Mammary epithelial cell (primary cell): ENCODE measurements at places on chromosomes 6 and 20. TPM values are rescaled to one million over a fixed set of nuclear protein-coding genes. Genes with fewer than 3 reads are reported as not detected.
A peak's percentile ranks its signal among the peaks of the same experiment; 100 is the strongest.

DNA sequence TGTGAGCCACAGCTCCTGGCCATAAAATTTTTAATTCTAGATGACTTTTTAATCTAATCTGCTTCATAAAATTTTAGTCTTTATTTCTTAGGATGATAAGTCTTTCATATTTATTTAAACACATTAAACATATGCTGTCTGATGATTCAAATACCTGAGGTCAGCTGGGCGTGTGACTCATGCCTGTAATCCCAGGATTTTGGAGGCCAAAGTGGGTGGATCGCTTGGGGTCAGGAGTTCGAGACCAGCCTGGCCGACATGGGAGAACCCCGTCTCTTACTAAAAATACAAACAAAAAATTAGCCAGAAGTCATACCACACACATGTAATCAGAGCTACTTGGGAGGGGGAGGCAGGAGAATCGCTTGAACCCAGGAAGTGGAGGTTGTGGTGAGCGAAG, 53.1 kb downstream of the RBM24 start:
- DNase-seq: peak; percentile 51

DNA sequence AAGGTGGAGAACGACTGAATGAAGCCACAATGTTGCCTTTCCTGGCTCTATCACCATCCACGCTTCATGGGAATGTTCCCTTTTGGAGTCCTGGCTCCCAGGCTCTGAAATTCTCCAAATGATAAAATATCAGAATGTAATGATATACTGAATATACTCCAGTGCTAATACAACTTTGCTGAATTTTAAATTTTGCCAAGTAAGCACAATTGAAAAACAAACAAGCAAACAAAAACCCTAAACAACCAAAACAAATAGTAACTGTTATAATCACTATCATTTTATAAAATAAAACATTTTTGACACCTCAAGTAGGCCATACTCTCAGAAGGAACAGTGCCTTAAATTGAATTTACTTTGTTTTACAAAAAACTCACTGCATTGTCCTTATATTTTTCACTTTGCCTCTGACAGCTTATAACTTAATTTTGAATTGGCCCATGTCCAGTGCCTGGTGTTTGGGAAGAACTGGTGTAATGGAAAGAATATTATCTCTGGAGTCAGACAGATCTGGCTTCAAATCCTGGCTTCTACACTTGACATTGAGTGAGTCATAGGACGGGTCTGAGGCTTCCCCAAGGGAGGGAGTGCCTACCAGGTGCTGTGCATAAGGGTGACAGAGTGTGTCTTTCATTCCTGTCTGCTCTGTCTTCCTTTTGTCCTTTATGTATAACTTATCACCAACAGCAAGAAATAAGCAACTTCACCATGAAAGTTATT, 698.3 kb downstream of the EPM2A start:
- peak; percentile 14 for DNase-seq

DNA sequence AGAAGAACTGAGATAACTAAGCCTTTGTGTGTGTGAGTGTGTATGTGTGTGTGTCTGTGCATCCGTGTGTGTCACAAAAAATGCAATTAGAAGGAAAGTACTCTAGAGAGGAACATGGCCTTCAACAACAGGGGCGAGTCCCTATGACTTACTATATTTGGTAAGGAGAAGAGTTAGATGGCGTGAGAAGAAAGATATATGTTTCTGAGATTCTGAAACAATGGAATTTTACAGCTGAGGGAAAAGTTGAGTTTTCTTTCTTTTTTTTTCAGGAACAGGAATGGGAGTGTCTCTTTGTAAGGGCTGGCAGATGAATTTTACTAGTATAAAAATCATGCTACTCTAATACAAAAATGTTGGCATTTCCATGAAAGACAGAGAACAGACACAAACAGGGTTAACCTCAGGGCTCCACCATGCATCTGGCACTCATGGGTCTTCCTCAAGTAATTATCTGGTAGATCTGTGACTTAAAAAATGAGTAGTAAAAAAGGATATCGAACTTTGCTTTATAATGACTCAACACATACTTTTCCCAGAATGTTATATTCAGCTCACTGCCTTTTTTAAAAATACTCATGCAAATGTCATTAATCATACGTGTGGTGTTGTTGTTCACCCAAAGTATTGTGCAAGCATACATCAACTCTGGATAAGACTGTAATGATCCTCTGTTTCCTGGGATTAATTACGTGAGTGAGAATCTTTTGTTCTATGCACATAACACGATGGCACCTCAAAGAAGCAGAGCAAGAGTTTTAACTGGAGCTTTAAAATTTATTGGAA, 12.8 kb upstream of the SASH1 start:
- DNase-seq: peak; percentile 73

DNA sequence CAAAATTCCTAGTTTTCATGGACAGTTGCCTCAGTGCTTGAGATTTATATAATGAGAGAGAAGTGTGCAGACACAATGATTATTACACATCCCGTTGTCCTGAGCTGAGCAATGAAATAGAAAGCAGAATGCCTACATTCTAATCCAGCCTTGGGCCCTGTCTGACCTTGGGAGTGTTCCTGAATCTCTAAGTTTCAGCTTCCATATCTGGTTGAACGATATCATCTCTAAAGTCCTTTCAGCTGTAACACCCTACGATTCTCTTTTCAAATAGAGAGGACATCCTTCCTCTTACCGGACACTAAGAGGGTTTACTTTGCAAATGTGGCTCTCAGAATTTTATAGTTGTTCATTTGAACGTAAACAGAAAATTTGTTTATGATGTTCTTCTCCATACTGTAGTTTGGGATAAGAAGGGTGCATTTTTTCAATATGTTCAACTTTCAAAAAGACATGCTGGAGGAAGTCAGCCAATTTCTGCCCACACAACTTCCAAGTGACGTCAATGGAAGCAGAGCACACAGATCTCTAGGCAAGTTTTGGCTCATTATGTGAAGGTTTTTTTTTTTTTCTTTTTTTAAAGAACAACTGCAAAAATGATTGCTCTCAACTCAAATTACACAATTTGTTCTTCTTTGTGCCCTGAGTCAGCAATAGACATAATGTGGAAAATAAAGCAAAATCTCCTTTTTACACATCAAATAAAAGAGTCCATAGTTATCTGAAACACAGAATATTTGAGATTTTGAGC, 50.4 kb downstream of the PDE7B start:
- peak; percentile 30 for DNase-seq

DNA sequence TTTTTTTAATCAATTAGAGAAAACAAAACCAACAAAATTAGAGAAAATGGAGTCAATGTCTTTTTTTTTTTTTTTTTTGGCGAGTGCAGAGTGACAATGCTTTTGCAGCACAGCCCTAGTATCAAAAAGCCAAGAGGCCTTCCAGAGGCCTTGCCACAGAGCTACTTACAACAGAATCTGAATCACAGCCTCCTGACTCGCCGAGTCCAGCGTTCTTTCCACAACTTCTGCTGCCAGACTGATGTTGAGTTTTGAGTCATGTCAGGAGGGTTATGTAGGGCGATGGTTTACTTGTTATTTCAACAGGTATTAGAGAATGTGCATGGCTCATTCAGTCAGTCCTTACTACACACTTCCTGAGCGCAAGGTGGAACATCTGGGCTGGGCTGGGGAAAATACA, 88.6 kb downstream of the FNDC1 start:
- DNase-seq: peak; percentile 55

DNA sequence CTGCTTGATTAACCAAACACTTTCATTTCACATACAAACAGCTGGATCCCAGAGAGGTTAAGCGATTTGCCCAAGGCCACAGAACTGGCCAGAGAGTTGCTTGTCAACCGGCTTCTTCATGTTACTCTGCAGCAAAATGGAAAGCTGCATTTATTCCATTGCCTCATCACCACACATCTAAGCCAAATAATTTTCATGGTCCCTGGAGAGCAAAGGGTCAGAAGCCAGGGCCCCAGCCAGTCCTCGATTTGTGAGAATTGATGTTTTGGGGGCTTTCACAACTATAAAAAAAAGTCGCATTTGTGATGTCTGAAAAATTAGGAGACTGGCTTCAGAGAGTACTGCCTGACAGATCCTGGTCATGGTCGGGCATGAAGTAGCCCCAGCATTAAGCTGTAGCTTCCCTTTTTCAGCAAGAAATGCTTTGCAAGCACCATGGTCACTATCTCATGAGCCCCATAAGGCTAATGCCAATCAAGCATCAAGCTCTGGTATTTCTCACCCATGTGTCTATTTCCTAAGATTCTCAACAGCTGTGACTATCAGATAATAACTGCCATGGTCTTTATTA, 95.8 kb downstream of the BANF2 start:
- no peak for DNase-seq

GRCh38 chr20:32495949-32496348, 89.2 kb downstream of the NOL4L start:
- DNase-seq: no peak

DNA sequence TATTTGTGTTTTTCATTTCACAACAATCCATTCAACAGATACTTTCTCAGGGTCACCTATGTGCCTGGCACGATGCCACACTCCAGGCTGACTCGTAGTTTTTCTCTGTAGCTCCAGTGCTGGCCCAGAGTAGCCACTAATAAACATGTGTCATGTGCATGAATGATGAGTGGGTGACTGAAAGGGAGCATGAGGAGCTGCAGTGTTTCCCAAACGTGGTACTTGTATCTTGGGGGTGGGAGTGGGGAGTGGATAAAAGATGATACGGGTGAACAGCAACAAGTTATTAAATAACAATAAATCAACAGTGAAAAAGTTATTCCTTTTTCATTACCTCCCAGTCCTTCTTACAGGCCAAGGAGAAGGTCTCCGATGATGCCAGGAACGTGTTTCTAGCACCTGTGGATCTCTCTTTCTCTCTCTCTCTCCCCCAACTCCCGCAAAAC, 17.1 kb downstream of the SRXN1 start:
- peak; percentile 34 for DNase-seq

DNA sequence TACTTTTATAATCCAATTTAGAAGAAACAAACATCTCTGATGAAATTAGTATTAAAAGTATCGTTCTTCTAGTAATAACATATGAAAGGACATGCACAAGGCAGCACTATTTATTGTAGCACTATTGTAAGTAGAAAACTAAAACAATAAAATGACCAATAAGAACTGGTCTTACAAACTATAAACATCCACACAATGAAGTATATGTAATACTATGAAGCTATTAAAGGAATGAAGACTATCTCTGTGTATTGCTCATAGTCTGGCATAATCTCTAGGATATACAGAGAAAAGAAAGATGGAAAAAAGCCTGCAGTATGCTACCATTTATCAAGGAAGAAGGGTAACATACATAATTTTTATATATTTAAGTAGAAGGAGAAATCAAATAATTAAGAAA, 16.7 kb downstream of the LCA5 start:
- DNase-seq: no peak

DNA sequence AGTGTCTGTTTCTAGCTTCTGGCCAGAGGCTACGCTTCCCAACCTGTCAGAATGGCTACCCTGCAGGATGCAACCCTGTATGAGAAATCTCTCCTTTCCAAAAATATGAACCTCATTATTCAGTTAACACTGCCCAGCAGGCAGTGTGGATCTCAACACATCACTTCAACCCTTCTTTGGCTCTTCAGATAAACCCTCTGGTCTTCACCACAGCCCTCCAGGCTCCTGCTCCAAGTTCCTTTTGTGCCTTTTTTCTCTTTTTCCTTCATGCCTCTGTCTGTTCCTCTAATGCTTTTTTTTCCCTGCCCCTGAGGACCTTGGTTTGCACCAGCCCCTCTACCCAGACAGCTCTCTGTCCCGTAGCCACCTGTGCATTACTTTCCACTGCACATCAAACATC, 207.4 kb downstream of the MYLK4 start:
- DNase-seq: no peak

- DNase-seq: peak; percentile 99
Observed at GRCh38 chr20:37295595-37295994, 6.1 kb downstream of the MANBAL start.

- no peak for DNase-seq
Observed at GRCh38 chr6:158018851-158019361, 37.2 kb downstream of the SYNJ2 start.

- no peak for DNase-seq
Observed at GRCh38 chr6:3079682-3080081, 11.4 kb downstream of the RIPK1 start.

GRCh38 chr20:44111712-44112335, 75.2 kb downstream of the JPH2 start:
- DNase-seq: peak; percentile 34

GRCh38 chr20:8152847-8153246, 20.8 kb downstream of the PLCB1 start:
- DNase-seq: no peak

DNA sequence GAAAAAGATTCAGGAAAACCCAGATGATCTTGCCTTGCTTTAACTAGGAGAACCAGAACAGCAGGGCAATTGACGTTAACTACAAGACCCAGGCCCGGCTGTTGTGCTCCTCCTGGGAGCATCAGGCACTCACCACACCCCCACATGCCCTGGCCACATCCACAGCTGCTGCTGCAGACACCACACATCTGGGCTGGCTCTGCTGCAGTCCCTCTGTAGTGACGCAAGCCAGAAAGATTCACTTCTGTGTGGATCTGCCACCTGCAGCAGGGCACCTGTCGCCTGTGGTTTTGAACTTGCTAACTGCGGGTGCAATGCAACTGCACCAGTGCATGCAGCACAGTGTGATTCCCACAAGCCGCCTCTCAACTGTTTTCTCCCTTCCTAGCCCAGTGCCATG, 228.8 kb downstream of the SYNDIG1 start:
- no peak for DNase-seq

GRCh38 chr20:6956574-6956973, 189.1 kb downstream of the BMP2 start:
- DNase-seq: peak; percentile 81

- DNase-seq: no peak
Observed at GRCh38 chr20:9583151-9583550, 68.8 kb downstream of the LAMP5 start.

DNA sequence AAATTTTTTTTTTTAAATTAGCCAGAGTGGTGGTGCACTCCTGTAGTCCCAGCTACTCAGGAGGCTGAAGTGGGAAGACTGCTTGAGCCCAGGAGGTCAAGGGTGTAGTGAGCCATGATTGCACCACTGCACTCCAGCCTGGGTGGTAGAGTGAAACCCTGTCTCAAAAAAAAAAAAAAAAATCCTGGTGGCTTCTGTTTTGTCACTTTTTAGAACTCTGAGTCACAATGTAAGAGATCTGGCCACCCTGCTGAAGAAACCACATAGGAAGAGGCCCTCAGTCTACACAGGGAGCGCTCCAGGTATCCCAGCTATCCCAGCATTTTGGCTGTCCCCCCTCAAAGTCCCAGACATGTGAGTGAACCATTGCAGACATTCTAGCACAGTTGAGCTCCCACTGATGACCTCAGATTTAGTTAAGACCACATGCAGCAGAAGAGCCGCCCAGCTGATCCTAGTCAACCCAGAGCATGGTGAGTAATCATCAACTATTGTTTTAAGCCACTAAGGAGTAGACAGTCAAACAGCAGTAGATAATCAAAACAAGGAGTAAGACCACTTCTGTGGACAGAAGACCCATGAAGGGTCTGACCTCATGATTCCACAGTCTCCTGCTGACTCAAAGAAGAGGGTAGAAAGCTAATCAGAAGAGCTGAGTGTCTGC, 12.7 kb upstream of the ARFGEF2 start:
- DNase-seq: no peak

GJA1 gene
- 101 TPM for polyA plus RNA-seq

SRC gene
- polyA plus RNA-seq: 39.3 TPM

DNAH8 gene
- polyA plus RNA-seq: not detected

SYTL3 gene
- polyA plus RNA-seq: 0.87 TPM

MROH8 gene
- 0.60 TPM for polyA plus RNA-seq

MAFB gene
- polyA plus RNA-seq: 0.16 TPM

PTPRK gene
- 14.7 TPM for polyA plus RNA-seq

PCSK2 gene
- polyA plus RNA-seq: not detected

OR2J3 gene
- not detected for polyA plus RNA-seq

SMIM13 gene
- 3.5 TPM for polyA plus RNA-seq

LY6G5B gene
- 3.0 TPM for polyA plus RNA-seq

SH3BGRL2 gene
- 1.5 TPM for polyA plus RNA-seq
